K562 (cell line): ENCODE measurements at places on chromosomes 16 and 17.
A peak's percentile ranks its signal among the peaks of the same experiment; 100 is the strongest.

- peak; percentile 83 for DNase-seq
Measured at GRCh38 chr16:28845293-28845692, 855 bp downstream of the TUFM start.

- DNase-seq, result no peak
Measured at GRCh38 chr16:88932929-88933328, 44.1 kb downstream of the CBFA2T3 start.

- no peak for DNase-seq
Measured at GRCh38 chr17:74185571-74186185, 17.8 kb upstream of the RPL38 start.

DNA sequence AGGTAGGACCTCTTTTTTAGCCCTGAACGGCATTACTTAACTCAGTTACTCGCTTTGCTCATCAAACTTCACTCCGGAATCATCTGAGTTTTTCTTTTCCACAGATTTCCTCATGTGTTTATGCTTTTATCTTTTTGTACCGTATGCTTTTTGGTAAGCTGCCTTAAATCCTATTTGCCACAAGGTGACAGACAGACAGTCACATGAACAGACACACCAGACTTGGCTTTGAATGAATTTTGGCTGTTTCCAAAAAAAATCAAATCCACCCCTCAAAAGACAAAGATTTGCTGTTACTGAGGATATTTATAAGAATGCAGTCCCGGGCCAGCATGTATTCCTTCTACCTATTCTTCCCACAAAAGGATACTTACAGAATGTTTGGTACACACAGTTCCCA lies 10.9 kb downstream of the GAS7 start:
- DNase-seq, result no peak

GRCh38 chr17:40014375-40014980 lies 762 bp upstream of the CSF3 start:
- no peak for DNase-seq

DNA sequence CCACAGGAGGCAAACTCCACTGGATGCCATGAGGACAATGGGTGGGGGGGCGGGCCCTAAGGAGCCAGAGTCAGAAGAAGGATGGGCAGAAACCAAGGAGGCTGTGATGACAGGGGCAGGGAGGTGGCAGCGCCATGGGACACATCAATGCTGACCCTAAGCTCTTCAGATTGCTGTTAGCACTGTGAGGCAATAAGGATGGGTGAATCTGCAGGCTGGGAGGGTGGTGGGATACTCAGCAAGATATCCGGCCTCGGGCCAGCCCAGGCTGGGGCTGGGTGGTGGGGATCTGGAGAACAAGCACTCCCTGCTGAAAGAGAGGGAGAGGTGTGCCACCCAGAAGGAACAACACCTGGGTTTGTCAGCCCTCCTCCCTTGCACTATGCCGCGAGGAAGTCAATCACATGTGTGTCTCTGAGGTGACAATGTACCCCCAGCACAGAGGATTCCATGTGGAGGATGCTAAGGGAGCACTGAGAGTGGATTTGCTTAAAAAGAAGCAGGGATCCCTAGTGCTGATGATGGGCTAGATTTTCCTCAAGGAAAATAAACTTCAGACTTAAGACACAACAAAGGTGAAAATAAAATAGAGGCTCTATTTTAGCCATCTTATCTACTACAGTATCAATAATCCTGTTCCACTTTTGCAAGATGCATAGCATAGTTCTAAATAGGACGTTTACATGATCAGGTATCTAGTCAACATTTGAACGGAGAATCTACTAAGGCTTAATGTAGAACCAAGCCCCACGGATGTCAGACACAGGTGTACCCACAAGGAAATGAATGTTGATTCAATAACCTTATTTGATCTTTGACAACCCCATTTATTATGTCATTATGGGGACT lies 22.6 kb downstream of the SMPD3 start:
- no peak for DNase-seq

DNA sequence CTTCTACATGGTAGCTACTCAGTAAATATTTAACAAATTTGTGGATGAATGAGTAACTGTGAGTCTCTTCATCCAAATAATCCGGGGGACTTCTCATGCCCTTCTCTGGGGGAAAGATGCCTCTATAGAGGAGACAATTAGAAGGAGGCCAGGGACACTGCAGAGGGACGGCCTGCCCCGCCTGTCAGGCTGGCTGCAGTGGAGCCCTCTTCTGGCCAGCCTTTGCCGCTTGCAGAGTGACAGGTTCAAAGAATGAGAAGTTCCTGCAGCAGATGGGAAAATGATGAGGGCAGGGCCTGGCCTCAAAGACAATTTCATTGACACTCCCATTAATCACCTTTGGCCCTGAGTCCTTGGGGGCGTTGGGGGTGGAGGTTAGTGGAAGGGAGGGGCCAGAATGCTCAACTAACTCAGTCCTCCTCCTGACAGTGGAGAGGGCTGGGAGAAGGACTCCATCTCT lies 339.0 kb downstream of the MAF start:
- DNase-seq, result peak; percentile 29

GRCh38 chr16:28984091-28984490 lies 761 bp upstream of the LAT start:
- DNase-seq, result no peak

GRCh38 chr17:77403854-77404253 lies 263.1 kb downstream of the SEC14L1 start:
- no peak for DNase-seq

GRCh38 chr16:57358527-57359095 lies at the start of gene CCL22:
Gene CCL22 (plus strand): TSS chr16:57358783. CDS start chr16:57358817, 34 bp downstream.
- no peak for DNase-seq

DNA sequence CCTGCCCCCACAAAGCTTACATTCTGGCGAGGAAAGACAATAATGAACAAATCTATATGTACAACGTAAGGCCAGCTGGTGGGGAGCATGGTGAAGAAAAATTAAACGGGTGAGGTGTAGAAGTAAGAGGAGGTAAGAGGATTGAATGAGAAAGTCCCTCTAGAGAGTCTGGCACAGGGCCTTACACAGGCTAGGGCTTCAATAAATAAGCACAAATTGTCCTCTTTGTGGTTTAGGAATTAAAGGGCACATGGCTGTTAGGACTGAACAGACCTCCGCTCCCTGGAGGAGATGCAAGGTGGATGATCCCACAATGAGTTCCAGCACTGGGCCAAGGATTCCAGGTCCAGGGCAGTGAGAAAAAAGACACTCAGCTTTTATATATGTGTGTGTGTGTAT lies 43.1 kb upstream of the HAPSTR1 start:
- DNase-seq, result no peak

DNA sequence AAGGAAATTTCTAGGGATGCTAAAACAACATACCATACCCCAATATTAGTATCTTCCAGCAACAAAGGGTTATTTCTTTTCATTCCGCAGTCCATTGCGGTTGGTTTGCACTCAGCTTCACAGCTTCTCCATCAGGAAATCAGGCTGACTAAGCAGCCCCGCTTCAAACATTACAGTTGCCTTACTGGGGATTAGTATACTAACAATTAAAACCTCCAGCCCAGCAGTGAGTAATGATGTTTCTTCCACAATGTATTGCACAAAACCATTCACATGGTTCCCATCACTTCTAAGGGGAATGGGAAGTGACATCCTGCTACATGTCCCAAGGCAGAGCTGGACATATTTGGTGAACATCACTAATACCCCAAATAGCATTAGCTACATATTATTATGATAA lies 1384.9 kb downstream of the CDH8 start:
- DNase-seq, result no peak

GRCh38 chr17:1861391-1862010 lies 31.7 kb downstream of the RPA1 start:
- DNase-seq, result no peak

GRCh38 chr16:73692861-73693260 lies 603.8 kb upstream of the PSMD7 start:
- DNase-seq, result no peak

GRCh38 chr16:26214581-26215174 lies 522.9 kb downstream of the HS3ST4 start:
- DNase-seq, result no peak

DNA sequence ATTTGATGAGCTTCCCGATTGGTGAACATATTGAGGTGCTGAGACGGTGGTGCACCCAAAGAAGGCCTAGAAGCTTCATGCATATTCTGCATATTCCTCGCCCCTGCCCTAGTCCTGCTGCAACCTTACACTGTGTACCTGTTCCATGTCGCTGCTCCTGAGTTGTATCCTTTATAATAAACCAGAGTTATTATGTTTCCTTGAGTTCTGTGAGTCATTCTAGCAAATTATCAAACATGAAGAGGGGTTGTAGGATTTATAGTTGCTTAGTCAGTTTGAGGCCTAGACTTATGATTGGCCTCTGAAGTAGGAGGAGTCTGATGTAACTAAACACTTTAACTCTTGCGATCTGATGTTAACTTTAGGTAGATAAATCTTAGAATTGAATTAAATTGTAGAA lies 436.8 kb downstream of the CA10 start:
- no peak for DNase-seq

- DNase-seq, result no peak
Measured at GRCh38 chr17:39609416-39610025, 1.8 kb upstream of the NEUROD2 start.

DNA sequence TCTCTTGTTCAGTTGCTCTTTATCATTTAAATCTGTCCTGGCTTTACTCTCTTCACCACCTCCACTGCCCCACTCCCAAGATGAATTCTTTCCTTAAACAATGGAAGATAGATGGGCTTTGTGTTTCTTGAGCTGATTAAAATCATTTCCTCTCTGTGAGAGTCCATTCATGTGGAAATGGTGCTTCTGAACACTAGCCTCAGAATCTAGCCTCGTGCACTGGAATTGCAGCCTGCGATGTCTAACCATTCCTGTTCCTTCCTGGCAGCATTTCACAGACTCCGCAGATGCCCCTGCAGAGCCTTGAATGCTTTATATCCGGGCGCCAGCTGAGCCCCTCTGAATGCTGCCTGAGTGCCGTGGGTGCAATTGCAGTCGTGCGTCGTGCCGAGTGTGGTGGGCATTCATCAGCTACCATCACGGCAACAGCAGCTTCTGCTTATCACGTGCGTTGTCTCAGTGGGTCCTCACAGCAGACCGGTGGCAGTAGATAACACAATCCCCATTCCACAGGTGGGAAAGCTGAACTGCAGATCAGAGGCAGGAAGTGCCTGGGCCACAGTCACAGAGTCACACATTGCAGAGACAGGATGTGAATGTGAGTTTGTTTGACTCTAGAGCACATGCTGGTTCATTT lies 172.8 kb upstream of the WSCD1 start:
- DNase-seq, result no peak

GRCh38 chr17:28916302-28916934 lies 13.5 kb upstream of the DHRS13 start:
- DNase-seq, result peak; percentile 73

DNA sequence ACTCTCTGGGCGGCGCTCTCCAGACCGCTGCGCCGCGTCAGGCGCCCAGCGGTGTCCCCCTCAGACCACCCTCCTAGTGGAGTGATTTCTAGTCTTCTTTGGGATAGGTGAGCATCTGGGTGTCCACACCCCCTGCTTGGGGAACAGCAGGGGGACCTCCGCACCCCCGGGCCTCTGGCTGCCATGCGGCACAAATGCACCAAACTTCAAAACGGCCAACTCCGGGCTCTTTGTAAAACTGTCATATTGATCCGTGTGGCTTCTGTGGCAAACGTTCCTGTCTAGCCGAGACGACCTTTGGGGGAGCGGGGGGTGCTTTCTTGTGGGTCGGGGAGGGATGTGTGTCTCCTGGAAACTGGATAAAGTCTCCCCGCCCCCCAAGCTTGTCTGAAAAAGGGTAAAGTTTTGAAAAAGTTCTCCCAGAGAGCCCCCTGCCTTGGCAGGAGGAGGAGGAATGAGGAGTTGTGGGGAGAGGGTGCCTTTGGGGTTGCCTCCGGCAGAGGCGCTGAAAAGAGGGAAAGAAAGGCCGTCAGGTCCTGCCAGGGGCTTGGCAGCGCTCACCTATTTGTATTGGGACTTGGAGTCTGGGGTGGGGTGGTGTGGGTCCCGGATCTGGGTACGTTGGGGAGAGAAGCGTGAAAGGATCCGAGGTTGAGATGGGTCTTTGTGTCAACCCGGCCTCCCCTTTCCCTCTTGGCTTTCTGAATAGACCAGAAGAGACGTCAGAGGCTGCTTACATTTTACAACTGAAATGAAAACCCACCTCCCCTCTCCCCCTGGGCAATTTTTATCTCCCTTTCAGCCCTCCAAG lies 2.2 kb upstream of the CHD3 start:
- no peak for DNase-seq

DNA sequence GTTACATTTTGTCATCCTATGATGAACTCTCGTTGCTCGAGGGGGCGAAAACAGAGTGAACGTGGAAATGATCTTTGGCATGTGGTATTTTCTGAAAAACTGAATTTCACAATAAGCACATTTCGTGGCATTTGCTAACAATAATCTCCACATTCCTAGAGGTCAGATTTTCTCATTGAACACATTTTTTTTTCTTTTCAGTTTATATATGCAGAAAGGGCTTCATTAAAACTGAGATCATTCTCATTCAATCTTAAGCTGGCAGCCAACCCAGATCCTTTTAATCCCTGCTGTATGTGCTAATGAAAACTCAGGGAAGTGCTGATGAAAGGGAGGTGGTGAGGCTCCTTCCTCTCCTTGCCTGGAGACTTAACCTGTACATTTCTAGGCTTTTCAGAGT lies 52.6 kb downstream of the PRKCA start:
- DNase-seq, result no peak

DNA sequence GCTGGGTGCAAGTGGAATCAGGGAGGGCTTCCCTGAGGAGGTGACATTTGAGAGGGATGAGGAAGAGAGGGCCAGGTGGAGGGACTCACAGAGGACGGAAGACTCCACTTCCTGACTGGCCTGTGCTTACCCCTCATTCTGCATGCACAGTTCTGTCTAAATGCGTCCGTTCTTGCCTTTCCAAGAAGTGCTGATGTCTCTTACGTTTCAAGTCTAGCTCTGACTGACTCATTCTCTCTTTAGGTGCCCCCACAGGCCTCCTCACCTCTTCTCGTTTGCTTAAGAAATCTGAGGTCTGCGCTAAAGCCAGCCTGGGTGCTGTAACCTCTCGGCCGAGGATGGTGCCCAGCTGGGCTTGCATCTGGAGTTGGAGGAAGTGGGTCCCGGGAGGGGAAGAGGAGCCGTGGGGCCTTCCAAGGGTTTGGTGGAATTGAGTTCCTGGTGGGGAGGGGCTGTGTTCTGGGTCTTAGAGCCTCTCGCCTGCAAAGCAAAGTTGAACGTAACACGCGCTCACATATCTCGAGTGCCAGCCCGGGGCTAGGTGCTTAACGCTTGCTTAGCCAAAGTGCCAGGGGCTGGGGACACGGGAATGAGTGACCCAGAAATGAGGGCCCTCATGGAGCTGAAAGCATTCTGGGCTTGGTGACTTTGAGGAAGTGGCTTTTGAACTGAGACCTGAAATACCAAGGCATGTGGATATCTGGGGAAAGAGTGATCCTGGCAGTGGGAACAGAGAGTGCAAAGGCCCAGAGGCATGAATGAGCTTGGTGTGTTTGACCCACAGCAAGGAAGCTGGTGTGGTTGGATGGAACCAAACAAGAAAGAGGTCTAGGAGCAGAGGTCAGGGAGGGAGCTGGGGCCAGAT lies 4.8 kb downstream of the IL4R start:
- no peak for DNase-seq

DNA sequence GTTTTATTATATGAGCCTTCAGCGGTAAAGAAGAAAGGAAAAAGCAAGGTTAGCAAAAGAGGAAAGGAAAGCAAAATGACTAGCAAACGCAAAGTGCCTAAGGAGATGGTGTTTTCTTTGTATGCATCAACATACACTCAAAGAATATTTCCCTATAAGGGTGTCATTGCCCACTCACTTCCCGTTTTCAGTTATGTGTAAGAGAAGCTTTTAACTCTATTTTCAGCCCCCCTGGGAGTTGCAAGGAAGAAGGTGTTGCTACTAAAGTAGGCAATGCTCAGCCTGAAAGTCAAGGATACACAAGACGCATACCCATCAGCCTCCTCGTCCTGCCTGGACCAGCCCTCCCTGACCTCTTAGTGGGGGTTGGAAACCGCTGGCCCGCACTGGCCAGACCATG lies 267.7 kb upstream of the ZFHX3 start:
- DNase-seq, result no peak
